ENCODE measurements at places on chromosomes 4 and X.

GRCh38 chr4:73751166-73751565, 10.8 kb downstream of the CXCL8 start:
- no peak for DNase-seq

- no peak for DNase-seq
Measured at GRCh38 chr4:182884040-182884439, 33.1 kb downstream of the DCTD start.

DNA sequence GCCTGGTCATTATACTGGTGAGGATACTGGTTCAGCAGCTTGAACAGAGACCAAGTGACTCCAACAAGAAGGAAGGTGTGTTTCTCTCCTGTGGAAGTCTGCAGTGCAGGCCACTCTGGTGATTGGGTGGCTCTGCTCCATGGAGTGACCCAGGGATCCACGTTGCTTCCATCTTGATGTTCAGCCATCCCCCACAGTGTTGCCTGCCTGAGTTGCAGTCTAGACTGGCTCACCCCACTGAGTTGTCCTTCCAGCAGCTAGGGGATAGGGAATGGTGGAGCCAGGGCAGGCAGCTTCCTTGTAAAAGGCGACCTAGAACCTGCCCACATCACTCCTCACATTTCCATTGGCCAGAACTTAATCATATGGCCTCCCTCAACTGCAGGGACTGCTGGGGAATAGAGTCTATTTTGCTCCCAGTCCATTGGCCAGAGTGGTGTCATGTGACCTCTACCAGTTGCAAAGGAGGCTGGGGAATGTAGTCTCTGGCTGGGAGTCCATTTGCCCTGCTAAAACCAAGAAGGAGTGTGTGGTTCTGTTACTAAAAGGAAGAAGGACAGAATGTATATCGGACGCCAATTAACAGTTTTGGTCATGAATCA, 8.0 kb downstream of the MAN2B2 start:
- DNase-seq: no peak

GRCh38 chrX:675279-675954, 44.8 kb downstream of the SHOX start:
- DNase-seq: no peak

- no peak for DNase-seq
Measured at GRCh38 chrX:100417681-100418080, 7.6 kb upstream of the PCDH19 start.

DNA sequence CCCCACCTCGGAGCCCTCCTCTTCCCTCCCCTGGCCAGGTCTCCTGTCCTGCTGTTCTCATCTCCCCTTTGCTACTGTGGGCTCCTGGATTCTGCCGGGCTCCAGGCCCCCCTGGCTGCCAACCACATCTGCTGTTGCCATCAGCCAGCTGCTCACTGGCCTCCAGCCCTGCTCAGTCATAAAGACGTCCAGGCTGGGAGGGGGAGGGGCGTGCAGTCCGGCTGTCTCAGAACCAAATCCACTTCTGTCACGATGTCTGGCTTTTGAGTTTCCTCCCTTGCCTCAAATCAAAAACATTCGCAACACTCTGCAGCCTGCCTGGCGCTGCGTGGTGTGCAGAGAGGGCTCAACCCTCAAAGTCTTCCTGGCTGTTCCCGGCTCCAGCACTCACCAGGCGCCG, 7.1 kb downstream of the RASL11B start:
- DNase-seq: no peak

DNA sequence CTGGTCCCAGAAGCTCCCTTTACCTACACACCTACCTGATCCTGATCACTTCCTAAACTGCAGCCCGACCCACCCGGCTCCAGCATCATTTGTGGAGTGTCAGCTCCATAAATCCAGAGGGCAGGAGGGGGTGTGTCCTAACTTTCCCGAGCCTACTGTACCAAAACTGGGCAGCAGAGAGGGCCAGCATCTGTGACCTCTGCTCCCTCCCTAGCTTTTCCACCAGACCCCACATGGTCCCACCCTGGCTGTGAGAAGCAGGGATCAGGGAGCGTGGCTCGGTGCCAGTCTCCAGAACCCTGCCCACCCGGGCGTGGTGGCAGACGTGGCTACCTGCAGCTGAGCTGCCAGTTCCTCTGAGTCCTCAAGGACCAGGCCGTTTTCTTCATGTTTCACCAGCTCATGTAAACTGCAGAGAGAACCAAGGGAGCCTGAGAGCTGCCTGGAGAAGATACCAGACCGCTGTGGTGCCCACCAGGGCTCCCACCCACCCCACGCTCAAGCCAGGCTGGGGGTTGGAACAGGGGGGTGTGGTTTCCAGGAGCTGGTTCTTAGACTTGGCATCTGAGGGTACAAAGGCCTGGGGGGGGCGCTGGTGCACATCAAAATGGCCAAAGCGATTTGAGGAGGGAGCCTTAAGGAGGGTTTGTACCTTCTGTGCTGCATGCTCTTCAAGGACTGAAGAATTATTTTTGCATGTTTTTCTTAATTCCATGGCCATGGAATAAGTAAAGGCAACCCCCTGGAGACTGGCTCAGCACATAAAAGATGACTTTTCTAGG, 76.7 kb upstream of the DRD5 start:
- no peak for DNase-seq

Measured in activated CD4-positive, alpha-beta T cell treated with anti-CD3 and anti-CD28 coated beads, Interleukin-2, amount 50 U/mL, for 1 hour (primary cell).